RPMI8226 (cell line): ENCODE measurements at places on chromosomes 2 and 18.

DNA sequence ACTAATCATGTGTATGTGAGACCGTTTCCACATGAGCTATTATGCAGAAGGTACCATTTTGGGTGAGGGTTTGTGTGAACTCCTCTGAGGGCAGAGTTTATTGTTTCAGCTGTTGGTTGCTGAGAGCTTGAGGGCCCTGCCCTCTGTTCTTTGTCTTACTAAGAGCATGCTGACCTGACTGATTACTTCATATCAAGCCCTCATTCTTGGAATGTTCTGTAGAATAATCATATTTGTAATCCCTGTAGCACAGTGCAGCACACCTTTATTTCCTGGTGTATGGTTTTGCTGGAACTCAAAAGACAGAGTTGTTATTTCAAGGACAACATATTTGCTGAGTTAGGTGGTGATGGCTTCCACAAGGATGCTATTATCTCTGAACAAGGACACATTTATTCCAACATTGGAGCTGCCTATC lies 118.5 kb downstream of the GALNT3 start:
- no peak for DNase-seq

DNA sequence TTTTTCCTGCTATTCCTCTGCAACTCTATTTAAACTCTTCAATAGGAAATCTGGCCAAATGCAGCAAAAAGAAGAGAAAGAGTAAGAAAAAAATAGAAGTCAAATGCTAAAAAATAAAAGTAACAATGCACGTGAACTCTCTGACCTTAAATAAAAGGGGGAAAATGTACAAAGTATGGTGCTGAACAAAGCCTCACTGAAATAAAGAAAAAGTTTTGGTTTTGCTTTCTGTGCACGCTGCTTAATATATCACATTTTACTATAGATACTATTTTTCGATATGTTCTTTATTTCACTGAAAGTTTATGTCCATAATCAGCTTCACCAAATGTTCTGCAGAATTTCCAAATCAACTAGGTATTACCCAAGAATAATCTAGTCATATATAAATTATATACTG lies 396.3 kb downstream of the CBLN2 start:
- no peak for DNase-seq

DNA sequence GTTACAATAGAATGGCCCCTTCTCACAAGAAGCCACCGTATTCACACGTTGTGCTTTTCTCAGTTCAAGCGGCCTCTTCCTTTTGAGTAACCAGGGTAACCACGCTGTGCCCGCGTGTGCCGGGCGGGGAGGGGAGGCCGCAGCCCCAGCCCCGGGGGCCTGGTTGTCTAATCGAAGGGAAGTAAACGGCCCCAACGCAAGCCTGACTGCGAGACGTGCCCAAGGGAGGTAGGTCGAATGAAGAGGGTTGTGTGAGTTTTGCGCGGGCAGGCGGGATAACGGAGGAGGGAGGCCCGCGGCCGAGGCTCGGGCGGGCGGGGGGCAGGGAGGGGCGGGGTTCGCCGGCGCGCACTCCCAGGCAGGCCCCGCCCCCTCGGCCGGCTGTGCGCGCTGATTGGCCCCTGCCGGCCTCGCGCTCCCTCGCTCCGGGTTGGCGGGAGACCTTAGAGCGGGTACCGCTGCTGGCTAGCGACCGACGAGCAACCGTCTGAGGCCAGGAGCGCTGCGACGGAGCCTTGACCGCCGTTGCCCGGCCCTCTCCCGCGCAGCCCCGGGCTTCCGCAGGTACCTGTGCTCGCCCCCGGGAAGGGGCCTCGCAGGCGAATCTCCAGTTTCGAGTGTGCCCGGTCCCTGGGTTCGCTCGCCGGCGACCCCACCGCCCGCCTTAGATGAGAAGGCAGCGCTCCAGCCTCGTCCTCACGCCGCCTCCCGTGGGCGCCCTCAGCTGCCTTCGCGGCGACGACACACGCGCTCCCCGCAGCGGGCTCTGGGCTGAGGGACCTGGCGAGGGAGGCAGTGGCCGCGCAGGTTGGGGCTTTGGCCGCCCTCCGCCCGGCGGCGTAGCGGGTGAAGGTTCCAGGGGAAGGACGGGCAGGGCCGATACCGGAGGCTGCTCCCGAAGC lies at the start of gene SPDYA:
TSS of gene SPDYA (plus strand) at position 451 of the 902 bp plus-strand sequence. CDS start 5,181 bp downstream, outside the sequence.
- DNase-seq, result no peak

- no peak for DNase-seq
Measured at GRCh38 chr2:236862526-236862925, 223.2 kb upstream of the COPS8 start.

DNA sequence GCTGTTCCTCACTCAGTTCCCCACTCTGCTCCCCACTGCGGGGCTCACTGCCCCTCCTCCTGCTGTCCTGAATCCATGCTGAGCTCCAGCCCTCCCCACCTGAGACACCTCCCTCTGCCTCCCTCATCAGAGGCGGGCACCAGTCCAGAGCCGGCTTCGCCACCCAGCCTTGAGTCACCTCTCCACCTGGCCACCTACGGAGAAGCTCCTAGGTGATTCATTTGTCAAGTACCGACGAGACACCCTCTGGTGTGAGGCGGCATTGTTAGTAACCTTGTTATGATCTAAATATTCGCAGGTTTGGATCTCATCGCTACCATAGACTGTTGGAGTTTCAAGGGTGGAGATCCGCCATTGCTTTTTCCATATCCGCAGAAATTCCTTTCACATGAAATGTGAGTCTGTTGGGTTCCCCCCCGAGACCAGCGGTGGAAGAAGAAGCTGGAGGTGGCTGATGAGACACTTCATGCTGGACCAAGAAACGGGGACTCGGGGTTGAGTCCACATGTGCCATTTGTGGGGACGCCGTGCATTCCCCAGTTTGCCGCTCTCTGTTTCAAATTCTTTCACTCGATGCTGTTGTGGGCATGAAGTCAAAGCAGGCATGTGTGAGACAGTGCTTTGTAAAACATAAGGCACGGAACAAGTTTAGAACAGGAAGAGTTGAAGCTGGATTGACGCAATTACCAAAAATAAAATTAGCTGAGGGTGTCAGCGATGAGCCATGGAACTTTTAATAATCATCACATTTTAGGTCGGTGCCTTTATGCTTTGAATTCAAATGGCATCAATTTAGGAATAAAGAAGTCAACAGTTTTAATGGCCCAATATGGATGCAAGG lies 259.8 kb upstream of the HDAC4 start:
- no peak for DNase-seq

DNA sequence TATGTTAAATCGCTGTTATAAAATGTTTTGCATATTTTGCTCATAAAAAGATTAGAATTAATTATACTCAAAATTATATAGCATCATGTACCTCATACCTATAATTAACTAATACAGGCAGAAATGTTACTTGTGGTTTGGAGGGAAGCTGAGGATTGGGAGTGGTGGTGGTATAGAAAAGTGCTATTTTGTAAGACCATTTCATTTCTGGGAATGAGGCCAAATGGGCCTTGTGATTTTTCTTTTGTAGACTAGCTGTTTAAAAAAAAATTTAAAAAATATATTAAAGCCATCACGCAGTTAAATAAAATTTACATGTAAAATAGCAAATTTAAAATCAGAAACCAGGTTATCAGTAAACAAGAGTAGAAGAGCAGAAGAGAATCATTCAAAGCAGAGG lies 560.8 kb upstream of the FAM98A start:
- no peak for DNase-seq

DNA sequence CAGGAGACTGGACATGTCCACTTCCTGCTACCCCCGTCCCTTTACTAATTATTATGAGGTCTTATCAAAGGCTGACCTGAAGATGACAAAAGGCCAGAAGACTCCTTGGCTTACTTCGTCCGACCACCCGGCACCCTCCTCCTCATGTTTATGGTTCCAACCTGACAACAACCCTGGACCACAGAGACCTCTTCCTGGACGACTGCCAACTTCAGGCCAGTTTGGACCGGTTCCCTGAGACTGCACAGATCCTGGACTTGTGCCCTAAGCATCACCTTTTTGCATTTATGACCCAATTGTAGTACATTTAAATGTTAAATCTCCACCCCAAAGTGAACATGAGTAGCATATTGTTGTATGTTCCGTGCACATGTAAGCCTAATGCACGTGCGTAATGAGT lies 5.8 kb downstream of the DRC1 start:
- no peak for DNase-seq
